Glomerular endothelial cell (primary cell): ENCODE measurements at places on chromosomes 7 and 10.

- no peak for DNase-seq
Observed at GRCh38 chr7:69757981-69758430, 159.7 kb downstream of the AUTS2 start.

GRCh38 chr7:90251304-90251635 lies 6.3 kb downstream of the CFAP69 start:
- no peak for DNase-seq

DNA sequence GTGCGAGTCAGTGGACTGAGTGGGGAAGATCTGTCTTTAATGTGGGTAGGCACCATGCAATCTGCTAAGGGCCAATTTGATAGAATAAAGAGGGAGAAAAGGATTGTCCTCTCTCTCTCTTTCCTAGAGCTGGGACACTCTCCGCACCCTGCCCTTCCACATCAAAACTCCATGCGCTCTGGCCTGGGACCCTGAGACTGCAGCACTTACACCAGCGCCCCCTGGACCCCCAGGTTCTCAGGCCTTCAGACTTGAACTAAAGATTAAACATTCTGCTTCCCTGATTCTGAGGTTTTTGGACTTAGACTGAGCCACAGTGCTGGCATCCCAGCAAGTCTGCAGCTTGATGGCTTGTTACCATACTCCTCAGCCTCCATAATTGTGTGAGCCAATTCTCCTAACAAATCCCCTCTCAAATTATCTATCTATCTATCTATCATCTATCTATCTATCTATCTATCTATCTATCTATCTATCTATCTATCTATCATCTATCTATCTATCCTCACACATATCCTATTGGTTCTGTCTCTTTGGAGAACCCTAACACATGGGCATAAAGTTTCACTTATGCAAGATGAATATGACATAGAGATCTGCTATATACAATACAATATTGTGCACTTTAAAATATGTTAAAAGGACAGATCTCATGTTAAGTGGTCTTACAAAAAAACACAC lies 22.4 kb upstream of the OR2A5 start:
- DNase-seq: no peak

DNA sequence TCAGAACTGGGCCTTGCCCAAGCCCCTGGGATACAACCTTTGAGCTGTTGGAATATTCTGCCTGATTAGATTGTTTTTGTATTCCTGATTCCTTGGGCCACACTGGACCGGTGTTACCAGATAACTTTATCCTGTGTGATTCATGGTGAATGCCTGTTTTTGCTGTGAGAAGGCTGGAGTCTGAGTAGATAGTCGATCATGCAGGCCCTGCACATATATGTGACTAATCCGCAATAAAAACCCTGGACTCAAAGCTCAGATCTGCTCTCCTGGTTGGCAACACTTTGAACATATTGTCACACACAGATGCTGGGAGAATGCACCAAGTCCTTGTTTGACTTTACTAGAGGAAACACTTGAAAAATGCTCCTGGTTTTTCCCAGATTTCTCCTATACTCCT lies 183.9 kb upstream of the MBL2 start:
- no peak for DNase-seq

- DNase-seq: no peak
Observed at GRCh38 chr10:7233259-7233991, 177.4 kb downstream of the SFMBT2 start.

GRCh38 chr10:77195101-77195500 lies 442.5 kb downstream of the KCNMA1 start:
- DNase-seq: no peak

- DNase-seq: no peak
Observed at GRCh38 chr7:28178599-28178998, 2.0 kb downstream of the JAZF1 start.

- no peak for DNase-seq
Observed at GRCh38 chr7:77368974-77369373, 47.2 kb downstream of the GSAP start.

DNA sequence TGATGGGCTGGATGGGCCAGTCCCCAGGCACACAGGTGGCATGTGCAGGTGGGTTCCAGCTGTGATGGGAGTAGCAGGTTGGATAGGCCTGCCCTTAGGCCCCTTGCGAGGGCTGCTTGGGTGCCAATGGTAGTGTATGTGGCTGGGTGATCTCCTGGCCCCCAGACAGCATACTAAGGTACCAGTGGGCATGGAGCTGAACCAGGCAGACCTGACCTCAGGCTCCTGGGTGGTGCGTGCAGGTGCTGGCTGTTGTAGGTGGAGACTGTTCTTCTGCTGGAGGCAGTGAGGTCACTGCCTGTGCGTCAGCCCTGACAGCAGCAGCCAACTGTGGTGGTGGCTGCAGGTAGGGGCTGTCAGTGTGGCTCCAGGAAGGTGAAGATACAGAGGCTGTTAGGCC lies 384.7 kb downstream of the ANKRD7 start:
- DNase-seq: no peak

GRCh38 chr7:41567731-41568114 lies 135.2 kb downstream of the INHBA start:
- DNase-seq: no peak

DNA sequence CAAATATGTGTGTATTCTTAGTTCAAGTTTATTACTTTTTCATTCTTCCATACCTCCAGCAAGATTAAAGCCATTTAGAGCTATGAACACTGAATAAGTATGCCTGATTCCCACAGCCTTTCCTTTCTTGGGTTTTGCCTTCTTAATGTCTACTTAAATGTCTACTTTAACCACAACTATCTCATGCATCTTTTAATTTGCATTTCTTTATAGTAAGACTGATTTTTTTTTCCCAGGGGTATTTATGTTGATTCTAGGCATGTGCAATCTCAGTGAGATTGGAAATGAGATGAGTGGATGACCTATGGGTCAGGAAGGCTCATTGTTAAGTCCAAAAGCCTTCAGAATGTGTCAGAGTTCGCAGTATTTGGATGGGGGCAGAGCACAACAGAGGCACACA lies 3.6 kb downstream of the PCBD1 start:
- no peak for DNase-seq

DNA sequence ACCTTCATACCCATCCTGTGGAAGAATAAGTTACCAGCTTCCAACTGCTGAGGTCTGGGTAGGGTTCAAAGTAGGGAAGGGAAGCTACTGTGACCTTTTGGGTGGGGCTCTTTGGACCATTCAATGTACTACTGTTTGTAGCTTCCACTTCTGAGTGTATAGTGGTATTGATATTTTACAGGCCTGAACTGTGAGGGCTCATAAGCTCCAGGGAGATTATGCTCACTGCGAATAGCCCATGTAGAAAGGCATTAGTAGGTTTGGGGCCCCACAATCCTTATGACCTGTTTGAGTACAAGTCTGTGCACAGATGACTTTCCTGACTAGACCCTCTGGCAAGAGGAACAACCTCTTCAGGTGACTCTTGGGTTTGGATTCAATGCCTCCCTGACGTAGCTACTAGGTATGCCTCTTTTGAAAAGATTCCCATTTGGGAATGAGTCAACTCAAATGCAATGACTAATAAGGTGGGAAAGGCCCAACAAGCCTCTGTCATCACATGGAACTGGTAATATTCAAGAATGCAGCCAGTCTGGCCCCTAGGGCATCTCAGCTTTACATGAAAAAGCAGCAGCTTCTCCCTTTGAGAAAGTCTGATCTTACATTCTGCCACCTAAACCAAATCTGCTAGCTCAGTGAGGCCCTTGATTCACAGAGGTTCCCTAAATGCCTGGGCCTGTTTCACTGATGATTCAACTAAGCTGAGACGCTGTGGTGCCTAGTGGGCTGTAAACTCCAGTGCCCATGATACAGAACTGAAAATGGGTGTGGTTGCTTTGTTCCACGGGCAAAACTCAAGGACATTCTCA lies 79.8 kb downstream of the ABI1 start:
- no peak for DNase-seq

DNA sequence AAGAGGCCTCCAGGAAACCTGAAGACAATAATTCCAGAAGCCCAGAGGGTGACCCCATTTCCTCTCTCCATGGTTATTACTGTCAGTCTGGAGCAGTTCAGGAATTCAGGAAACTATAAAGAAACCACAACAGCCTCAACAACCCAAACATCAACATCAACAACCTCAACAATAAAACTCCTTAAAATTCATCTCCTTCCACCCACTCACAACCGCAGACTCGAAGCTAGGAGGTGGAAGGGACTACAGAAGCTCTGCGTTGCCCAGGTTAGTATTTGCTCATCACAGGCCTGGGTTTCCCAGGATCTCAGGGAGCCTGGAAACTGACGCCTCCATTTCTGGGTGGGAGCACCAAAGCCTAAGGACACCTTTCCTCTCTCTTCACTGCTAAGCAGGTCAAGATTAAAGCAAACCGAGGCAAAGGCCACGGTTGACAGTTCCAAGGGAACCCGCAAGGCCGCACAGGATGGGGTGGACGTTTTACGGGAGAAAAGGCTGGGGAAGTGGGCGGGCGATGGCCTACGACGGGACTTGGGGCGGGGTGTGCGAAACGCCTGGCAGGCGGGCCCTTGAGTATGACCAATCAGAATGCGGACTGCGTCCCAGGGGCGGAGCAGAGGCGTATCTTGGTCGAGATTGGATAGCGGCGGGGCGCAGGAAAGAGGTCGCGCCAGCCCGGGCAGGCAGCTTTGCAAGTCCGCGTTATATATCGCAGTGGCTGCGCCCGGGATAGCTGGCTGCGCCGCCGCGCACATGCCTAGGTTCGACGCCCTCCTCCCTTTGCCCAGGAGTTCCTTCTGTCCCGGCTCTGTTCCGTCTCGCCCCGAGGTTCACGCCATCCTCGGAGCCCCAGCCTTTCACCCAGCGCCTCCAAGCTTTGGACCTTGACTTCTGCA lies at the start of gene ELOVL3:
ELOVL3 (plus strand) TSS at position 654 of the 896 bp plus-strand sequence. CDS start 250 bp downstream, outside the sequence.
- peak; percentile 45 for DNase-seq

- DNase-seq: no peak
Observed at GRCh38 chr7:32611201-32612099, 116.2 kb downstream of the AVL9 start.

- no peak for DNase-seq
Observed at GRCh38 chr10:86798611-86799010, 42.2 kb downstream of the BMPR1A start.

DNA sequence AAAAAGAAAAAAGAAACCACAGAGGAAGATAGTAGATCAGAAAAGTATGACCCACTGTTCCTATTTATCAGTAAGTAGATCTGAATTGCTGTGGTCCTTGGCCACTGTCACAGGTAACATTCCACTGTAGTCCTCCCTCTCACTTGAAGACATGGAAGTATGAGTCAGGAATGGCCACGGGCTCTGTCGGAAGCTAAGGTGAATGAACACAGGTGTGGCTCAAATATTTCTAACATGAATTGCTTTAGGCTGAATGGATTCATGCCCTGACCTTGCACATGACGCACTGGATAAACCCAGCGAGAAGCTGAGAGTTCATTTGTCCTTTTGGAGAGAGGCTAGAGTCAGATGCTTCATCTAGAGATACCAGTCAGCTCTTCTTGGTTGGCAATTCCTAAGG lies 224.5 kb upstream of the SP8 start:
- no peak for DNase-seq

- DNase-seq: no peak
Observed at GRCh38 chr7:151068069-151068773, 8.8 kb downstream of the SLC4A2 start.

GRCh38 chr7:103915680-103916357 lies 73.6 kb downstream of the RELN start:
- DNase-seq: no peak

DNA sequence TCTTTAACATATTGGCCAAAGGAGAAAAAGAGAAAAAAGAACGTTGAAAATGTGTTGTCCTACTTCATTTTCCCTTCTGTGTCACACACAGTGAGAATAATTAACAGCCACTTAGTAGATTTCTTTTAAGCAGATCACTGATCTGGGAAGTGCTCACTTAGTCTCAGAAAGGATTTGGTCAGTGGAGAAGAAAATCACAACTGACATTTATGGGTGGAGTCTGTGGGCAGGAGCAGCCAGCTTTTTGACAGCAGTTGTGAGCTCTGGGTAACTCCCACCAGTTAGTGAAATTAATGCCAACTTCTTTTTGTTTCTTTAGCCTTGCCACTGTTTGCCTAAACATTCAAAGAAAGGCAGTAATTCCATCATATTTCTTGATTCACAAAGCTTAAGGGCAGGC lies 49.7 kb downstream of the CDK14 start:
- no peak for DNase-seq

DNA sequence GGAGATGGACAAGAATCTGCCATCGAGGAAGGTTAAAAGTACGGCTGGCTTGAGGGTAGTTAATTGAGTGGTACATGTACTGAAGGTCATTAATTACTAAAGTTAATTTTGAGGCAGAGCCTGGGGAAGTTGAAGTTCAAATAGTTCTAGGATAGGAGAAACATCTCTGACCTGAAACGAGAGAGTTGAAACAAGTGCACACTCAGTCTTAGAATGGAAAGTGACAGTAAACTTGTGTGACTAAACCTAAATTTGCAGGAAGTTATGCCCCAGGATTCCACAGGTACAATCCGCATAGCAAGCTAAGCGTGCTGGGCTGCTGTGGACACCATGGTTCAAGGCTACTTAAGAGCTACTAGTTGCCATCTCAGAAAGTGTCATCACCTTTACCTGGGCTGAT lies 209.9 kb downstream of the CHCHD3 start:
- DNase-seq: no peak

- no peak for DNase-seq
Observed at GRCh38 chr10:51445588-51445987, 253.8 kb downstream of the CSTF2T start.

DNA sequence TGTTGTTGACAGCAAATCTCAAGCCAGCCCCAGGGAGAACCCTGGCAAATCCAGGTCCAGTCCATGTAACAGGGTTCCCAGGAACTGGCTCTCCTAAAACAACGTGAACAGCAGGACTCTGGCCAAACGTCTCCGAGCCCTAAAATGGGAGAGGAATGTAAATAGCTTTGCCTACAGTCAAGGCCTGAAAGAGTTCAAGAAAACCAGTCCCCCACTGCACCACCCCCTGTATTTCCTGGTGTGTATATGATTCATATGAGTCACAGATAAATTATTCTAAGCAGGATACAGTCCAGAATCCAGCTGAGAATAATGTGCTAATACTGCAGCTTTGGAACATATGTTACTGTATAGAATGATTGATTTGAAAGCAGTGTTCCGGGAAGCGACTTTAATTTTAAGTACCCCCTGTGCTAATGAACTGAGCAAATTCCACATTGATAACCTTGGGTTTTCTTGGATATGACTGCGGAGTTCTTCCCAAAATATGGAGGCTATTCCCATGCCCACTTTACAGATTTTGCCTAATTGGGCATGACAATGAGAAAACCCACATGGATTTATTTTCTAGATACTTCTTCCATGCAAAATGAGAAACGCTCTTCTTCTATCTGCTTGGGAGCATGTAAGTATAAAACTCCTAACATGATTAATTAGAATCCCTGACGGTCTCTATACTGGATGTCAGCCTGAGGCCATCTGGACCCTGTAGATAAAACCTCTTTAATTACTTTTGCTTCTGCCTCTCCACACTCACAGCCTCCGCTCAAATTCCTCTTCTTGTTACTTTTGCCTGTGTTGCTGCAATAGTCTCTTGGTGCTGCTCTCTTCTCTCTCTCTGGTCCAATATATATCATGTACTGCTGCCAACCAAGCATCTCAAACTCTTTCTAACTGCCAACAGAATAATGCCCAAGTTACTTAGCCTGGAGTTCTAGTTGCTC lies 50.2 kb downstream of the LAMB4 start:
- DNase-seq: no peak

- no peak for DNase-seq
Observed at GRCh38 chr10:111207500-111207899, 130.7 kb downstream of the ADRA2A start.
